ENCODE measurements at places on chromosomes 4 and X.

GRCh38 chrX:134780908-134781307, 122.6 kb upstream of the PLAC1 start:
- DNase-seq = no peak

DNA sequence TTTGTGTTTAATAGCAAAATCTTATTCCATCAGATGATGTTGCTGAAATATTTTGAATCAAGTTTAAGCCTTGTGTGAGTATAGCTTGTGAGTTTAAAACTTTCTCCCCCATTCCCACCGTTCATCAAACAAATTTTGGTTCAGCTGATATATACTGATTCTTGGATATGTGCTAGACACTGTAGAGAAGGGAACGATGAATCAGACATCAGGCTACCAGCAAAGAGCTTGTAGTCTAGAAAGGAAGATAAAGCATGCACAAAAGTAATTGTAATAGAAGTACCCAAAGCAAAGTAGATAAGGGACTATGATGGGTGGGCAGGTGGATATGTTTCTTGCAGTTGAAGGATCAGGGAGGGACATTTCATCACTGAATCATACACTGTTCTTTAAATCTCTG, 131.9 kb downstream of the AKAP4 start:
- DNase-seq = no peak

- DNase-seq = no peak
These were observed 41.1 kb upstream of the ANKRD17 start for GRCh38 chr4:73299548-73300280.

DNA sequence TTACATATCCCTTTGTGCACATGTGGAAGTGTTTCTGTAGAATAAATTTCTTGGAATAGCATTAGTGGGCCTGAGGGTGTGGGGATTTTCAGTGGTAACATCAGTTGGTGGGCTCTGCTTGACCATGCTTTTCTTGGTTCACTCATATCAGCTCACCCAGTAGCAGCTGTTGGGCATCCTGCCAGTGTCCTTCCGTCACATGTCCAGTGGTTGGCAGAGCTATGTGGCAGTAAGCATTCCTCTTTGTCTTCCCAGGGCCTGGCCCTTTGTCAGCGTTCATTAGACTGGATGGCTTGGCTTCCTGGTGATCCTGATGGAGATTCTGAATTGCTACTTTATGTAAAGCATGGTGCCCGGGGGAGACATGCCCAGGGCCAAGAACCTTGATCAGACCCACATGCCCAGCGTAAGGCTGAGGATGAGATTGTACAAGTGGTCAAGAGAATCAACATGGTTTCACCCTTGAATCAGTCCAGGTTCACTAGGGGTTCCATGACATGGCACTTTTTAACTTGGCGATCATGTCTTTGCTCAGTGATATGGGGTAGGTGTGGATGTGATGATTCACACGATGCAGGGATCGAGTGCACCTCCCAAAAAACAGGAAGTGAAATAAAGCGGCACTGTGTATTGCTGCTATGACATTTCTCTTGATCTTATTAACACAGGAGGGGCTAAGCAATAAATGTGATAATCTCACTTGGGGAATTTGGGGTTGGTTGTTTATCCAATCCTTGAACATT, 72.1 kb upstream of the IGFBP7 start:
- DNase-seq = no peak

- DNase-seq = no peak
These were observed 1.7 kb downstream of the GPRIN3 start for GRCh38 chr4:89305712-89306437.

GRCh38 chrX:153948847-153949805, 4.7 kb upstream of the RENBP start:
- DNase-seq = no peak

- no peak for DNase-seq
These were observed 158.9 kb upstream of the MAP3K15 start for GRCh38 chrX:19674041-19674789.

DNA sequence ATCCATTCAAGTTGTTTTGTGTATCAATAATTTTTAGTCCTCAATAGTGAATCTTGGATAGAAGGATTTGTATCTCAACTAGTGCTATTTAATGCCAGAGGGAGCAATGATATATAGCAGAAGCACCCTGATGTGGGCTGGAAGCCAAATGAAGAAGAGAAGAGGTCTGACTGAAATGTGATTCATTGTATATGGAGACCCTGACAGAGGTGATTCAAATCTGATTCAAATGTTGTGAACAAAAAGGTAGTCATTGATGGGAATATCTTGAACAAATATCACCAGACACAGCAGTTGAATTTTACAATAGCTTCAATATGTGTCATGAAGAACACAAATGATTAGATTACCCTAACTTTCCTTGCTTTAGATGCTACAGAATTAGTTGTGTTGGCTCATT, 27.5 kb upstream of the SULT1B1 start:
- no peak for DNase-seq

DNA sequence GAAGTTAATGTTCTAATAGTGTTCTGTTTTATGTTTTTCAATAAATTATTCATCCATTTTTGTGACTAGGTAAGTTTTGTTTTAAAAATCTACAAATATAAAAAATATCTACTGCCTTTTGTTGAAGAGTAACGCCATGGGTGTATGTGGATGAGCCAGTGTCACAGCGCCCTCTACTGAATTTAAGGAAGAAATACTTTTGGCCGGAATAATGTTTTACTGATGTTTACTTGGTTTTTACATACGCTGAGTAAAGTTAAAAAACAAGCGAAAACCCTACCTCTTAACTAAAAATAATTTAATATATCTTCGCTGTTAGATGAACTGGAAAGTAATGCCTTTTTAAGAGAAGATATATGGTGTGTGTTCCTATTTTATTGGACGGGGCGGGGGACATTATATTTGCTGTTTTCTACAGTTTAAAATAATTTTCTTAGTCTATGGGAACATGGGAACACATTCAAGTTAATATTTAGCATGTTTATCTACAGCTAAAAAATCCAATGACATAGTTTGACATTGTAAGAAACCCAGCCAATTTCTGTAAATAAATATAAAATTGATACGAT, 86.1 kb downstream of the CPE start:
- DNase-seq = no peak

DNA sequence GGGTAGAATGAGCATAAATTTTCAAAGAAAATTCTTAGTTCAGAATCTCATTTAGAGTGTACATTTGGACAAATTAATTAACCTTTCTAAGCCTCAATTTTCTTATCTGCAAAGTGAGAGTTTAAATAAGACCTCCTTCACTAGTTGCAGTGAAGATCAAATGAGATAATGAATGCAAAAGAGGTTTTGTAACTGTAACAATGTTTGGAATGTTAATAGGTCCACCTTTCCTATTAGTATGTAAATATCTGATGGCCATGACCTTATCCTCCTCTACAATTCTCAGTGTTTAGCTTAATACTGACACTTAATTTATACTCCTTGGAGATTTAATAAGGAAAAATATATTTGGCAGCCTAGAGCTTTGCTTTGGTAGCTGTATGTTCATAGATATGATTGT, 138.8 kb downstream of the GABRG1 start:
- DNase-seq = no peak

- peak; percentile 34 for DNase-seq
These were observed at the start of gene TMSB15A for GRCh38 chrX:102515975-102516941. Gene TMSB15A (minus strand): TSS chrX:102516739.

DNA sequence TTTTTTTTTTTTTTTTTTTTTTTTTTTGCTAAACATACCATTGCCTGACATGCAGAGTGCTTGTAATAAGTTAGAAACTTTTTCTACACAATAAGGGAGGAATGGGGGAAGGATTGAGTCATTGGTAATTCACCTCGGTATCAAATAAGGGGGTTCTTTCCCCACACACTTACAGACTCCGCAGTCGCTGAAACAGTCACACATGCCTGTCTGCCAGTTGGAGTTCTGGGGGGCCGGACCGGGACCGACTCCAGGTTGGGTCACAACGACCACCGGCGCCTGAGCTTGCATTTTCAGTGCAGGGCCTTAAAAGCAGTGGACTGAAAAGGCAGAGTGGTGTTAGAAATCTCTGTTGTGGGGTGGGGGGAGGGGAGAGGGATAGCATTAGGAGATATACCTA, 6.9 kb downstream of the PLAC8 start:
- DNase-seq = no peak

DNA sequence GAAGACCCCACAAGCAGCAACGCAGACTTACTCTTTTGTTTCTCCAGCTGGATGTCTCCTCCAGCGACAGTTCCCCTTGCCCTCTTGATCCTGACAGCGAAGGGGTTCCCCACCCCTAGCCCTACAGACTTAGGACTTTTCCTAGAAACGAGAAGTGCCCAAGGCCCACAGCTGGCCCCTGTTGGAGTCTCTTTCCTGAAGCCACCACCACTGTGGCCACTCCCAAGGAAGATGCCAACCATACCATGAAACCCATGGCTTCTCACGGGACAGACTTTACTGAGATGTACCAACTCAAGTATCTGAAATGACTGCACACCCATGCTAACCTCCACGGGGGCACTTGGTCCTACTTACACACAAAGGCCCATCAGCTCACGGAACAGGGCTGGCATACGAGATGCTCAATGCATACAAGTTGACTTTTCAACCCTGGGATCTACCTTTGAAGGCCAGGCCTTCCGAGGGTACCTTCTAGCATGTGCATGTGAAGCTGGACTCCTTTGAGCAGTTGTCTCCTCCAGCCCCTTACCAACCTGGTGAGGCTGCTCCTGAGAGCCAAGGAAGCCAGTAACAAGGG, 924 bp upstream of the IRAK1 start:
- DNase-seq = no peak

DNA sequence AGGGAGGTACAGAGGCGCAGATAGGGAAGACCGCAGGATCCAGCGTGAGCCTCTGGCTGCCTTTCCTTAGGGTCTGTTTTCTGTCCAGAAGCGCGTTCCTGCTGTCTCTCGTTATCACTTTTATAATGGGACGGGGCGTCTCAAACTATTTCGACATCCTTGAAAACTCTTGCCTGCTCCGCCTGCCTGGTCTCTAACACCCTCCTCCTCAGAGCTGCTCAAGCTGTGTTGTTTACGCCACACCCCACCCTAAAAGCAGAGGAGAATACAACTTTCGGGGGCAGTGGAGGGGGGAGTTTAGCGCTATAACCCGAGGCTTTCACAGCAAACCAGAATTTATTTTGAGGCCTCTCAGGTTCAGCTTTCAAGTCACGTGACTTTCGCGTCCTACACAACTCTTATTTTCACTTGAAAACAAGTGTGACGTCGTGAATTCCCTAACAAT, 646 bp upstream of the FAM3A start:
- no peak for DNase-seq

- no peak for DNase-seq
These were observed 44.1 kb upstream of the FRMD7 start for GRCh38 chrX:132171881-132172280.

DNA sequence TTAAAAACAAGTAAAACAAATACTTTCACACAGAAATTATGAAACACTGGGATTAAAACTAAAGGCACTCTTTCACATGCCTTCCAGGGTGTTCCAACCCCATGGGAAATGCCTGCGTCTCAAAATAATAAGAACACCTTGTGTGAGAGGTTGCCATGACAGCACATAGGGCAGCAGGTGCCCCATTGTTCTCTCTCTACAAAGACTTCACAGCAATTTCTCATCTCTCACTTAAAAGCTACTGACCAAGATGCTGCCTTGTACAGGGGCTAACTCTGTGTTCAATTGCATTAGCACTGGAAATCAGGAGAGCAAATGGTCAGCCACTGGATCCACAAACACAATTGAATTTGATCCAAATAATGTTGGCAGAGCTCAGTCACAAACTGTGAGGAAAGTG, 102.5 kb upstream of the GALNTL6 start:
- DNase-seq = no peak

DNA sequence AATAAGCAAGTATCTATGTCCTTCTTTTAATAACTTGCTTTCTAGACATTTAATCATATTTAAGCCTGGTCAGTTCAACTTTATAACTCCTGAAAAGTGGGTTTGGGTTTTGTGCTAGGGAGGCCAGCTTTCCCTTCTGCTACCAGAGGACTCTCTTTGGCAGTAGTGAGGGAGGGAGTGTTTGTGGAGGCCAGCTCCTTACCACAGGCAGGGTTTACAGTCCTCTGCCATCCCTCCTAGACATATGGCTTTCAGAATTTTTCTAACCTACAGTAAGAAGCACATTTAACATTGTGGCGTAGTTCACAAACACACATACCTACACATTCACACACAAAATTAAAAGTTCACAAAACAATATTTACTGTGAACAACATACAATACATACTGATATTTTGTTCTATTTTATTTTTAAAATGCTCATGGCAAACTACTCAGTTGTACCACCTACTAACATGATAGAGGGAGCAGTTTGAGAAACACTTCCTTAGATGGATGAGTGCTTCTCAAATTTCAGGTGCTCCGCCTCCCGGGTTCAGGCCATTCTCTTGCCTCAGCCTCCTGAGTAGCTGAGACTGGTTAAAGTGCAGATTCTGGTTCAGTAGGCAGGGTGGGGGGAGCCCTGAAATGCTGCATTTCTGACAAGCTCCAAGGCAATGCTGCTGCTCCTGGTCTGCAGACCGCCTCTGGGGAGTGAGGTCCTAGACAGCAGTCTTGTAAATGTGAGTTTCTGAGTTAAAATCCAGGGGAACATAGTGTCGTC, 86.7 kb downstream of the PTTG2 start:
- DNase-seq = no peak

- no peak for DNase-seq
These were observed 191.8 kb downstream of the SHROOM3 start for GRCh38 chr4:76626686-76627465.

GRCh38 chr4:180811556-180811955, 1431.6 kb upstream of the TENM3 start:
- DNase-seq = no peak

DNA sequence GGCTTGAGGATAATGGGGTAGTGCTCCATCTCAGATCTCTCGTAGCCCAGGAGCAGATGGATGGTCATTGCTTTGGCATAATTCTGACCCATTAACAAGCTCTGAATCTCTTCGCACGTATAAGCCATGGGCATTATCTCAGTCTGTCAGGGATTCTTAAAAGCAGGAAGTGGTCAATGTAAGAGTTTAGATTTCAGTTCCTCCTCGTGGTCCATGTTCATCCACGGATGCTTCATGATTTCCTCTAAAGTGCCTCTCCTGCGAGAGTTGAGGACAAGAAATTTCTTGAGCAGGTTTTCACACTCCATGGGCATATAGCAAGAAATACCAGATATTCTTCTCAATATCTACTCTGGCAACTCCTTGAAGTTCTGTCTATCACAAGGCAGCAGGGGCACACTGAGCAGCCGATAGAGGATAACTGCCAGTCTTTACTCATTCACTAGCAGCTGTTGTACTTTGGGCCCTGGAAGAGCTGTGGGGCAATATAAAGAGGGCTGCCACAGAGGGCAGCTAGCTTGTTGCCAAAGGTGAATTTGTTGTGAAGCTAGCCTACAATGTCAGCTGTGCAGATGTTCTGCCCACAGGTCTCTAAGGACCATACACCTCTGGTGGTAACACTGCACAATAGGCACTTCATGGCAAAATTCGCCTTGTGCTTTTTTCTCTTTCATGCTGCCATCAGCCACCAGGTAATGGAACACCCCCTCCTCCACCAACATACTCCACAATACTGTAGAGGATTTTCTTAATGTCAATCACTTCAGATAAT, 52.0 kb upstream of the WDR17 start:
- DNase-seq = no peak

- DNase-seq = no peak
These were observed 96.1 kb downstream of the FRYL start for GRCh38 chr4:48683784-48684666.

All from activated T-cell treated with anti-CD3 and anti-CD28 coated beads for 24 hours (primary cell).